ENCODE measurements at places on chromosomes 16 and 17.

DNA sequence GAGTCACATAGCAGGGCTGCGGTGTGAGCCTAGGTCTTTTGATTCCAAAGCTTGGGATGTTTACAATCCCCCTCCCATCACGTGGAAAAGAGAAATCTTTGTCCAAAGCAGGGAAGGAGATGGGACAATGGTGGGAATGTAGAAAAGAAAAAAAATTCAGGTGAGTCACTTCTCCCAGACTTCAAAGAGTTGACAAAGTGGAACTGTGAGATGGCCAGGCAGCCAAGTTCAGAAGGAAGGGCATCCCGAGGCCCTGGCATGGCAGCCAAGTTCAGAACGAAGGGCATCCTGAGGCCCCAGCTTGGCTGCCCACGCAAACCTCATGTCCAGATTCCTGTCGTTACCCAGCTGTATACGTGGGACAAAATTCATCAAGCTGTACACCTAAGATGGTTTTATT, 47.5 kb downstream of the FOXL1 start:
- DNase-seq, result no peak

DNA sequence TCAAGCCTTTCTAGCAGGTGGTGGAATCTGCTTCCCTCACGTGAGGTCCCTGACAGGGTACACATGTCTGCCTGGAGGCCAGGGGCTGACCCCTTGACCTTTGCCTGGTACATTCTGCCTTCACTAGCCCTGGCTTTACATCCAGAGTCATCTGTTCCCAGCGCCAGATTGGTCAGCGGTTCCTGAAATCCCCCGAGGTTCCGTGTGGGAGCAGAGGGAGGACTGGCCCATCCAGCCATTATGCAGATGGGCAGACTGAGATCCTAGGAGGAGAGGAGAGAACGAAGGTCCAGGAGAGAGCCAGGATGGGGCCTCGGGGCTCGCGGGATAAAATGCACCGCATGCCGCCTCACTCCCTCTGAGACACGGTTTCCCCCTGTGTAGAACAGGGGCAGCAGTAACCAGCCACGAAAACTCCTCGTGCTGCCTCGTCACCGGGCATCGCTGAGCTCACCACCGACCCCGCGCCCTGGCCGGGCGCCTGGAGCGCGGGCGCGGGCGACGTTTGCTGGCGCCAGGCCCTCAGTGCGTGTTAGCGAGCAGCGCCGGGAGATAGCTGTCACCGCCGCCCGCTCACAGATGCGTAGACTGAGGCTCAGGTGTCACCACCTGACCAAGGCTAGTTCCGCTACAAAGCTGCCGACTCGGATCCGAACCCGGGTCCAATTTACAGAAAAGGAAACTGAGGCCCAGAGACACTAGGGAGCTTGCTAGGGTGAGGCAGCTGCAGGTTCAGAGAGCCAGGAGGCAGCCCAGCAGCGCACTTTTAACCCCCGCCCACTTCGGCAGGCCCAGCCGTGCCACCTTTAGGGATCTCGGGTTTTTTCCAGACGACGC, 811 bp upstream of the MAP2K3 start:
- DNase-seq, result no peak

GRCh38 chr17:29618272-29619065, 4.2 kb downstream of the CORO6 start:
- DNase-seq, result no peak

- DNase-seq, result no peak
These were observed 37.8 kb downstream of the MEAK7 start for GRCh38 chr16:84466692-84467091.

DNA sequence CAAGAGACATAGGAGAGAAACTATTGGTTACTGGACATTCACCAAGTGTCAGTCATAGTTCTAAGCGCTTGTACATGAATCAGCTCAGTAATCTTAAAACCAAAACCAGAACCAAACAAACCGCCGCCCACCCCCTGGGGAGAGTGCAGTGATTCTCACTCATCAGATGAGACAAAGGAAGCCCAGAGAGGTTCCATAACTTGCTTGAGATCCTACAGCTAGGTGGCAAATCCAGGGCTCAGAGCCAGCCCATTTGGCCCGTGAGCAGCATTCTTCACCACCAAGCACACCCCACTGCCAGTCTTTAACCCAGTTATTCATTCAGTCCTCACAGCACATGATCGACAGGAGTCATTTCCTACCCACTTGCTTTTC, 37.2 kb upstream of the RGS9 start:
- peak; percentile 68 for DNase-seq

- DNase-seq, result no peak
These were observed 10.1 kb upstream of the ZFP1 start for GRCh38 chr16:75138233-75138632.

DNA sequence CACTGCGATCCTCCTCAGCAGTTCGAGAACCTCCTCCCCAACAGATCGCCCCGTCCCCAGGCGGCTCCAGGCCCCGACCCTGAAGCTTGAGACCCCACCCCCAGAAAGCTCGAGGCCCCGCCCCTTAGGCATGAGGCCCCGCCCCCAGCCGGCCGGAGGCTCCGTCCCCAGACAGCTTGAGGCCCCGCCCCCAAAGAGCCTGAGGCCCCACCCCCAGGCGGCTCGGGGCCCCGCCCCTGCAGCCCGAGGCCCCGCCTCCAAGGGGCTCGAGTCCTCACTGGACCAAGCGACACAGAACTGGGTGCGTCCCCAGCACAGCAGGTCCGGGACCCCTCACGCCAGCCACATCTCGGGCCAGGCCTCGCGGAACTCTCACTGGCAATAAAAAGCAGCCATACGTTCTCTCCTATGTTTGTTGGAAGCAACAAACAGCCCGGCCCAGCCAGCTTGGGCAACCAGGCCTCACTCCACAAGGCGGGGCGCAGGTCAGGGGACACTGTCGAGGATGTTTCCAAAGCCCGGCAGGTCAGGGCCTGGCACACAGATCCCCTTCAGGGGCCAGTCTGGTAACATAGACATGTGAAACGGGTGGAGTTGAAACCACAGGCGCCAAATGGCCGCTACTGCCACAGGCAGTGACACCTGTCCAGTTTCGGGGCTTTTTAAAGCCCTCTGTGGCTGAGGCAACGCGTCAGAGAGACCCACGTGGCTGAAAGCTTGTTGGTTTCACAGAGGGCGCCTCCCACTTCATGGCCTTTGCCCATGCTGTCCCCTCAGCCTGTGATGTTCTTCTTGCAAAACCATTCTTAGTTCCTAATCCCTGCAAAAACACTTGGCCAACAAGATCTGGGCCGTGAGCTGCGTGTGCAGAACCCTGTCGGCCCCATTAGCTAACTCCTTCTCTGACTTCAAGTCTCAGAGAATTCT, 224.2 kb downstream of the PARN start:
- peak; percentile 3 for DNase-seq

DNA sequence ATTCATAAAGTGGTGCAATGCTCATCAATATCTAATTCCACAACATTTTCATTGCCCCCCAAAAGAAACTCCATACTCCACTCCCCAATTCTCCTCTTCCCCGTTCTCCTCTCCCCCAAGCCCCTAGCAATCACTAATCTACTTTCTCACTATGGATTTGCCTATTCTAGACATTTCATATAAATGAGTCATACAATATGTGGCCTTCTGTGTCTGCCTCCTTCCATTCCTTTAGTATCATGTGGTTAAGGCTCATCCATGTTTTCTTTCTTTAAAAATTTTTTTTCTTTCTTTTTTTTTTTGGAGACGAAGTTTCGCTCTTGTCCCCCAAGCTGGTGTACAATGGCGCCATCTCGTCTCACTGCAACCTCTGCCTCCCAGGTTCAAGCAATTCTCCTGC, 56.3 kb upstream of the HAS3 start:
- DNase-seq, result no peak

DNA sequence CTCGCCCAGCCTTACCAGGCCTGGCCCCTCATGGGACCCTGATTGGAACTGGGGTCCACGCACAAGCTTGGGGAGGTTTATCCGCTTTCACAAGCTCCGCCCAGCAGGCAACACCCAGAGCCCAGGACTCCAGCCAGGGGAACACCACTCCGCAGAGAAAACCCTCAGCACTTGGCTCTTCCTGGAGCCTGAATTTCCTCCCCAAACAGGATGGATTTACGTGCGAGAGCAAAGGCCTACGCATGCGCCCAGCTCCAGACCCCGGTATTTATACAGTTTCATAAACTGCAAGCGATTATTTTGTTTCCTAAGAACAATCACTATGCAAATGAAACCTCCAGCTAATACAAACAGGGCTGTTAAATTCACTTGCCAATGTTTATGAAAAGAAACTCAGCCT, 22.8 kb downstream of the ZNF423 start:
- no peak for DNase-seq

GRCh38 chr17:67573987-67574657, 143.6 kb upstream of the NOL11 start:
- DNase-seq, result no peak

- DNase-seq, result no peak
These were observed 71.1 kb upstream of the AMZ2 start for GRCh38 chr17:68176718-68177117.

DNA sequence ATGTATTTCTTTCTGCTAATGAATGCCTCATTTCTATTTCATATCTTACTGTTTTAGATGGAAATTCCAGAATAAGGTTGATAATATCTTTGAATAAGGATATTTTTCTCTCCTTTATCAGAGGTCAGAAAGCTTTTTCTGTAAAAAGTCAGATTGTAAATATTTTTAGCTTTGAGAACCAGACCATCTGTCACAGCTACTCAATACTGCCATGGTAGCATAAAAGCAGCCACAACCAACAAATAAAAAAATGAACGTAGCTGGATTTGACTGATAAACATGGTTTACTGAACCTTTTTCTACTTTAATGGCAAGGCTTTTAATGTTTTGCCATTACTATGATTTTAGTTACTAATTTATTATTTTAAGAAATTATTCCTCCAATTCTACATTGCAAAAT, 217.4 kb upstream of the COX10 start:
- no peak for DNase-seq

DNA sequence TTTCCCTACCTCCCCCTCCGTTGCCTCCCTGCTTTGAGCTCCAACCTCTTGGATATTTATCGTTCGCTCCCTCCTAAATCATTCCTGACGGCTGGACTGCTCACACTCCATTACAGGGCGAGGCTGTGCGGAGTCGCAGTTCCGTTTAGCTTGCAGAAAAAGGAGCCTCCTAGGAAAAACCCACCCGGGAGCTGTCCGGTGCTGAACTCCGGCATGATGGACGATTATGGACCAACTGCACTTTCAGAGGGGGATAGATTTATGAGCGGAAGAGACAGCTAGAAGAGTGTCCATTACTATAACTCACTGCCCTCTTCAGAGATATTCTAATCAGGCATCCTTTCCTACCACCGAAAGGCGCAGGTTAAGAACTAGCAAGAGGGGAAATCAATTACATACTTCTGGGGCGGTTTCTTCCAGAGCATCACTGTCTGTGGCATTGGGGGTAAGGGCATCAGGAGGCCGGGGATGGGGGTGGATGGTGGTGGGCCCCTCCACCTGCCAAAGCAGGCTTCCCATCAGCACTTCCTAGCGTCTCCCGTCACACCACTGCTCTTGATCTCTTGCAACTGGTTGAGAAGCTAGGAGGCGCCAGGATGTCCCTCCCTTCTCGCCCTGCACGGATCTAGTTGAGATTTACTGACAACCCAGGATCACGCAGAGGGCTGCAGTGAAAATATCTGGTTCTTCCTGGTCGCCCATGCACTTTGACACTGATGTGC, 251.2 kb downstream of the ENGASE start:
- no peak for DNase-seq

DNA sequence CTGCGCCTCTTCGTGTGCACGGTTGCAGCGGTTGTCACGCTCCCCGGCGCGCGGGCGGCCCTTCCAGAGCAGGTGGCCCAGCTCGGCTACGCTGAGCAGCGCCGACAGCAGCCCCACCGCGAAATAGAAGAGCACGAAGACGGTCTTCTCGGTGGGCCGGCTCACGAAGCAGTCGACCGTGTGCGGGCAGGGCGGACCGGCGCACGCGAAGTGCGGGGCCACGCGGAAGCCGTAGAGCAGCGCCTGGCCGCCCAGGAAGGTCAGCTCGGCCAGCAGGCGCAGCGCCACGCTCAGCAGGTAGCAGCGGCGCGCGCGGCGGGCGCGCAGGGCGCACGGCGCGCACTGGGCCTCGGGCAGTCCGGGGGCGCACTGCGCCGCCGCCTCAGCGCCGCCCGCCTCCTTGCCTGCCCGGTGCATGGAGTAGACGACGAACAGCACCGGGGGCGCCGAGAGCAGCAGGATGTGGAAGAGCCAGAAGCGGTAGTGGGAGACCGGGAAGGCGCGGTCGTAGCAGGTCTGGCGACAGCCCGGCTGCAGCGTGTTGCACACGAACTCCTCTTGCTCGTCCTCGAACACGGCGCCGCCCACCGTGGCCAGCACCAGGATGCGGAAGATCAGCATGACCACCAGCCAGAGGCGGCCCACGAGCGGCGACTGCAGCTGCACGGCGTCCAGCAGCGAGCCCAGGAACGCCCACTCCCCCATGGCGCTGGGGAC, 1.3 kb downstream of the GJD3 start:
- DNase-seq, result no peak

GRCh38 chr16:70442344-70442743, 3.4 kb upstream of the ST3GAL2 start:
- no peak for DNase-seq

- DNase-seq, result peak; percentile 90
These were observed at the start of gene TMEM219 for GRCh38 chr16:29961479-29962343. TSS of gene TMEM219 (plus strand) at chr16:29962079. CDS start at chr16:29963144, 1,065 bp downstream.

DNA sequence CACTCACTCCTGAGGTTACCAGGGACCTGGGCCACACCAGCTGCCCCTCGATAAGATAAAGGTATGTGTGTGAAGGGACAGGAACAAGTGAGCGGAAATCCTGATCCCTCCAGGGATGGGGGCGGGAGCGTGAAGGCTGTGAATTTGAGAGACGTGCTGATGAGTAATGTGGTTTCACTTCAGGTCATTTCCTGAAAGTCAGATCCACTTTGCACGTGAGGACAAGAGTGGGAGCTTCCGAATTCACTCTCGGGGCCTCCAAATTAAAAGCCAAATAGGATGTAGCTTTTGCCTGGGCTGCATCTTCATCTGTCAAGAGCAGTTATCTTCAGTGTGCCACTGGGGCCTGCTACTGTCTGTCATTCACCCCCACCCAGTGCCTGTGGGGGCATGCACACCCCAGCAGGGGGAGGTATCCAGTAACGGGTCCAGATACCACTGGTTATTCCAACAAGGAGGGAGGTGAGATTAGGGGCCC, 87.4 kb upstream of the LHX1 start:
- peak; percentile 31 for DNase-seq

DNA sequence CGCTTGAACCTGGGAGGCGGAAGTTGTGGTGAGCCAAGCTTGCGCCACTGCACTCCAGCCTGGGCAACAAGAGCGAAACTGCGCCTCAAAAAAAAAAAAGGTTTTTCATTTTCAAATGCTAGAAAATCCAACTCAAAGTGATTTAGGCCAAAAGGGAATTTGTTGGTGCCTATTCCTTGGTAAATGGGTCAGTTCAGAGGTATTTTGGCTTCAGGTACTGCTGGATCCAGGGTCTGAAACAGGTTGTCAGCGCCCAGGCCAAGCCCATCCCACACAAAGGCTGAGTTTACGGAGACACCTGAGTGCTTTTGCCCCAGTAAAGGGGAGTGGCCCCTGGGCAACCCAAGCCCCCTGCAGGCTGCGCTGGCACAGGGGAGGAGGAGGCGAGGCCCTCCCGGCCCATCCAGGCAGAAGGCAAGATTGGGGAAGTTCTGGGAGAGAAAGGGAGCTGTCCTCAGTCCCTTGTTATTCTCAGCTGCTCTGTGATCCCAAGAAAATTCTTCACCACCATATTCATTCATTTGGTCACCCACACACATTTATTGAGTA, 8.5 kb upstream of the JPH3 start:
- DNase-seq, result no peak

- DNase-seq, result no peak
These were observed 323.0 kb downstream of the CBLN1 start for GRCh38 chr16:48958681-48959080.

GRCh38 chr17:39750131-39751015, 12.6 kb downstream of the GRB7 start:
- no peak for DNase-seq

Data from stimulated activated CD8-positive, alpha-beta memory T cell treated with anti-CD3 and anti-CD28 coated beads, Interleukin-4, amount 100 ng/mL, for 24 hours (primary cell).